ENCODE measurements at places on chromosomes 3 and 15.
A peak's percentile ranks its signal among the peaks of the same experiment; 100 is the strongest.

- H3K36me3 ChIP-seq = no peaks in the 10 kb centered on the region
- H3K27ac ChIP-seq = no peak overlapping the region
- DNase-seq = no peak
- H3K4me3 ChIP-seq = no peak overlapping the region
- peaks cover 7% of the 10 kb centered on the region for H3K27me3 ChIP-seq
Observed at GRCh38 chr15:21260966-21261395, 179.3 kb downstream of the POTEB3 start.

DNA sequence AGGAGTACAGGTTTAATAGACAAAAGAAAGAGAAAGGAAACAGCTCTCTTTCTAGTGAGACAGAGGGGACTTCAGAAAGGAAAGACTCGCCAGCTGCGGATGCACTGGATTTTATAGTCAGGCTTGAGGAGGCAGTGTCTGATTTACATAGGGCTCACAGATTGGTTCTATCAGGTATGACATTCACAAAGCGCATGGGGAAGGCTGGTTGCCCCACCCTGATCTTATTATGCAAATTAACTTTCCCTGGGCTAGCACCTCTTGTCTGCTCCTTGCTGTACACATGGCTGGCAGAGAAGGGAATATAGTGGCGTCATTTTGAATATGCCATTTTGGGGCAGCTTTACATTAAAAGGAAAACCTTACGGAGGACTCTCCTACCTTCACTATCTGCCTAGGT, 938.4 kb upstream of the SEMA6D start:
- no peak overlapping the region for H3K4me3 ChIP-seq
- no peak for DNase-seq
- H3K36me3 ChIP-seq = no peaks in the 10 kb centered on the region
- no peaks in the 10 kb centered on the region for H3K27me3 ChIP-seq
- no peaks in the 10 kb centered on the region for H3K4me1 ChIP-seq

GRCh38 chr3:124838963-124839362, 48.2 kb downstream of the ITGB5 start:
- no peak overlapping the region for H3K4me3 ChIP-seq
- peaks cover 43% of the 10 kb centered on the region for H3K27me3 ChIP-seq
- H3K36me3 ChIP-seq = no peaks in the 10 kb centered on the region
- H3K27ac ChIP-seq = no peak overlapping the region
- DNase-seq = no peak
- H3K4me1 ChIP-seq = peaks cover 9% of the 10 kb centered on the region

DNA sequence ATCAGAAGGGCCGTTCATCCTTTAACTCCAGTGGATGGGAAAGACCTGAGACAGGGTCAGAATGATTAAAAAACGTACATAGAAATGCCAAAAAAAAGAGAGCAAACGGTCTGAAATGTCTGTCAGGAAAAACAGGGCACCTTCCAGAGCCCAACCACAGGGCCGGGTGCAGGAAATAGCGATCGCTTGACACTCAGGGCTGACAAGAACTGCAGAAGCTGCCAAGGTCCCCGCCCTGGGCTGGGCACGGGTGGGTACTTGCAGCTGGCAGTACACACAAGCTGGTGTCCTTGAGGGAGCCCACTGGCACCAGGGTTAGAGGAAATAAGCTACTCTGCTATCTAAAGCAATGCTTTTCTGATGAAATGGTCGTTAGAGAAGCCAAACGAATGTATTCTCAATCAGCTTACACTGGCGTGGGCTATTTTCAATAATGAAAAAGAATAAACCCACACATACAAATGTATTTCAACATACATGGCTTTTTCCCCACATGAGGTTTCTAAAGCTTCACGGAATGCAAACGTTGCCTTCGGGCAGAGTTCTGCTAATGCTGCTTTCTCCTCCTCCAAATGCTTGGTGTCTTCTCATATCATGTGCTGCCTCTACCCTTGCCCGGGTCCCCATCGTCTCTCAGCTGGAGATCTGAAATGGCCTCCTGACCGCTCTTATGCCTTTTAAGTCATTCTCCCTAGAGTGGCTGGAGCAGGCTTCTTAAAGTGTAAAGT, 15.6 kb downstream of the FRMD4B start:
- peak; percentile 61 for DNase-seq
- H3K27me3 ChIP-seq = peaks cover 5% of the 10 kb centered on the region
- no peak overlapping the region for H3K27ac ChIP-seq
- H3K36me3 ChIP-seq = no peaks in the 10 kb centered on the region

GRCh38 chr3:121863801-121864200, 28.8 kb downstream of the EAF2 start:
- peaks cover 22% of the 10 kb centered on the region for H3K36me3 ChIP-seq
- no peaks in the 10 kb centered on the region for H3K27me3 ChIP-seq
- DNase-seq = no peak
- H3K4me1 ChIP-seq = peaks cover 2% of the 10 kb centered on the region
- no peak overlapping the region for H3K4me3 ChIP-seq

GRCh38 chr3:170778240-170779217, 91.5 kb downstream of the RPL22L1 start:
- no peak overlapping the region for H3K4me3 ChIP-seq
- no peak overlapping the region for H3K27ac ChIP-seq
- peaks cover 18% of the 10 kb centered on the region for H3K27me3 ChIP-seq
- DNase-seq = no peak
- no peaks in the 10 kb centered on the region for H3K36me3 ChIP-seq
- no peaks in the 10 kb centered on the region for H3K4me1 ChIP-seq

GRCh38 chr3:36447061-36447460, 66.8 kb downstream of the STAC start:
- H3K4me1 ChIP-seq = no peaks in the 10 kb centered on the region
- no peaks in the 10 kb centered on the region for H3K36me3 ChIP-seq
- H3K27me3 ChIP-seq = no peaks in the 10 kb centered on the region

DNA sequence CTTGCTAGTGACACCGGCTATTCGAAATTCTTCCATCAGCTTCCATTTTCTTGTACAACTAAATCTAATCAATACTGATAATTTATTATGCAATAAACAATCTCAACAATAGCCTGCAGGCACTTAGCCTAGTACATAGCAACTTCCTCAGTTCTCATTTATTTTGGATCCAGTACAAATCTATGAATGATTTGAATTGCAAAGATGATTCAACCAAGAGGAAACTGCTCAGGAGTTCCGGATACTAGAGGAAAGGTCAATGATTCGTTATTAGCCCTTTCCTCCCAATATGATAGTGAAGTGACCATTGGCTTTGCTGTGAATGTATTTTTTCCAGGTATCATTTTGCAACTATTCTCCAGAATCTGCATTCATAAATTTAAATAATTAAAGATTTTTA, 827.0 kb downstream of the CADM2 start:
- no peak for DNase-seq
- no peak overlapping the region for H3K27ac ChIP-seq
- no peak overlapping the region for H3K4me3 ChIP-seq
- no peaks in the 10 kb centered on the region for H3K36me3 ChIP-seq
- H3K27me3 ChIP-seq = no peaks in the 10 kb centered on the region
- H3K4me1 ChIP-seq = no peaks in the 10 kb centered on the region

GRCh38 chr15:66298803-66299251, 5.5 kb downstream of the DIS3L start:
- no peak overlapping the region for H3K27ac ChIP-seq
- no peak overlapping the region for H3K4me3 ChIP-seq
- peaks cover 27% of the 10 kb centered on the region for H3K4me1 ChIP-seq
- no peaks in the 10 kb centered on the region for H3K27me3 ChIP-seq
- H3K36me3 ChIP-seq = peaks cover 34% of the 10 kb centered on the region

DNA sequence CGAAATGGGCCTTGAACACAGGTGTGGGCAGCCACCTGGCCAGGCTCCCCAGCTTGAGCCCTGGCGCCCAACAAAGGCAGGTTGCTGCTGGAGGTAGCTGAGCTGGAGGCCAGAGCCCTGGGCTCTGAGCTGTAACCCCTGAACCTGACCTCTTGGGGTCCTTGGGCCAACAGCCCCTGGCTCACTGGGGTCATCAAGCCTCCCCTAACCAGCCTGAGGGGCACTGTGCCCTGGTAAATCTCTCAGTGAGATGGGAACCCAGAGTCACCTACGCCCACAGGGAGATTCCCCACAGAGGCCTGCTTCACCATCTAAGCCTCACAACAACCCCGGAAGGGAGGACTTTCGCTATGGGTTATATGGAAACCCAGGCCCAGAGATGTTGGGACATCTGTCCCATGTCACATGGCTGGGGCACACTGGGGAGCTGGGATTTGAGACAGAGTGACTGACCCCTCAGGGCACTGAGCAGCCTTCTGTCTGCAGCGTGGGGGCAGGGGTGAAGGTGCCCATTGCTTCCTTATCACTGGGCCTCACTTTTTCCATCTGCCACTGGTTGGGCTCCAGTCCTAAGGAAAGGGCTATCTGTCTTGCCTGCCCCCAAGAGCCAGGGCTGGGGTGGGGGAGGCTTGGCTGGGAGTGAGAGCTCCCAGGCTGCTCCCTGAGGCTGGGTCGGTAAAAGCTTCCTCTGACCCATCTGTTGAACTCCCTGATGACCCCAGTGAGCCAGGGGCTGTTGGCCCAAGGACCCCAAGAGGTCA, 59.1 kb downstream of the IQSEC1 start:
- peak overlapping the region; percentile 85 for H3K4me3 ChIP-seq
- H3K36me3 ChIP-seq = peaks cover 20% of the 10 kb centered on the region
- no peaks in the 10 kb centered on the region for H3K27me3 ChIP-seq

GRCh38 chr3:43063114-43063513, 42.8 kb downstream of the POMGNT2 start:
- no peaks in the 10 kb centered on the region for H3K4me1 ChIP-seq
- no peak overlapping the region for H3K27ac ChIP-seq
- no peak overlapping the region for H3K4me3 ChIP-seq

DNA sequence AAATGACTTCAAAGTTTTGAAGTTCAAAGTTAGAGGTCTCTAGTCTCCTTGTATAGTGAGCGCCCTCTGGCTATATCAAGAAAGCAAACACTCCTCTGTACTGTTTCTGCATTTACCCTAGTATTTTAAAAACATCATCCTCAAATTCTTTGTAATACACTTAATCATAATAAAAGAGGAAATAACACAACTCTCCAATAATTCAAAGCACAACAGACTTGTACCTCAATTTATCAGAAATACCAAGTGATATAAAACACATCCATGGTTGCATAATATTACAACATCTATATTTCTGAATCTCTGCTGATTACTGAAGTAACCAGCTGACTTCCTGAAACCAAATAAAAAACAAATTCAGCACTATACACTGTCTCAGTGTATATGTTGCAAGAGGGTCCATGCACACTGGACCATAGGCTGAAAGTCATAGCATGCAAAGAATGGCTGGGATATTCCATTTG, 12.5 kb downstream of the PLOD2 start:
- H3K27me3 ChIP-seq = peaks cover 6% of the 10 kb centered on the region
- no peaks in the 10 kb centered on the region for H3K4me1 ChIP-seq
- no peak overlapping the region for H3K27ac ChIP-seq
- no peak for DNase-seq
- H3K4me3 ChIP-seq = no peak overlapping the region

DNA sequence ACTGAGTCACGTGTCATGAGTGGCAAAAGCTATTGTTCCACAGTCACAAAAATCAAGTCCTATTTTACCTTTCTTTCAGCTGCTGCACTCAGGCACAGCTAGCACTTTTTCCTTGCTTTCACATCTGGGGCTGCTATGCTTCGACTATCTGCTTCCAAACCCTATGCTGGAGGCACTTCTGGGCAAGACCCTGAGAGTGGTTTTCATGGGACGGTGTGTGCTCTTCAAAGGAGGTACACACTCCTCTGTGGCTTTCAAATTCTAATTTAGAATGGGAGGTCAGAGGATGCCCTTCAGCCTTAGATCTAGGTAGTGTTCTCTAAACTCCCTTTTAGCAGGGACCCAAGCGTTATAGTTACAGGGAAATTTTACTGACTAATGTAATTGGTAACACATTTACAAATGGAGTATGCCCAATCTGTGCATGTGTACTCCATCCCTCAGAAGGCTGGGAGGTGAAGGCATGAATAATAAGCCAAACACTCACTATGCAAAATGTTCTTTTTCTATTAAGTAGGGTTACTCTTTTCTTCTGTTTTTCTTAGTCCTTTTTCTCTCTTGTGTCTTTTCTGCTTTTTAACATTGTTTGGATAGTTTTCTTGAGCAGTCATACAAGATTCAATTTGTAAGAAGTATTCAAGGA, 188.3 kb downstream of the LSAMP start:
- no peak for DNase-seq
- no peaks in the 10 kb centered on the region for H3K36me3 ChIP-seq
- H3K27ac ChIP-seq = no peak overlapping the region
- H3K27me3 ChIP-seq = no peaks in the 10 kb centered on the region
- no peak overlapping the region for H3K4me3 ChIP-seq
- no peaks in the 10 kb centered on the region for H3K4me1 ChIP-seq

Data from activated CD4-positive, alpha-beta T cell treated with anti-CD3 and anti-CD28 coated beads, Interleukin-2, amount 10 ng/mL, durations not matched to agents 24 days and 14 days (primary cell).